ENCODE measurements at places on chromosomes 4 and X. TPM values are rescaled to one million over a fixed set of nuclear protein-coding genes. Genes with fewer than 3 reads are reported as not detected.

GRCh38 chrX:39214387-39215126 is 413.3 kb downstream of the MID1IP1 start:
- no peak for DNase-seq

GRCh38 chrX:123337886-123338639 is 154.0 kb downstream of the GRIA3 start:
- no peak for DNase-seq

DNA sequence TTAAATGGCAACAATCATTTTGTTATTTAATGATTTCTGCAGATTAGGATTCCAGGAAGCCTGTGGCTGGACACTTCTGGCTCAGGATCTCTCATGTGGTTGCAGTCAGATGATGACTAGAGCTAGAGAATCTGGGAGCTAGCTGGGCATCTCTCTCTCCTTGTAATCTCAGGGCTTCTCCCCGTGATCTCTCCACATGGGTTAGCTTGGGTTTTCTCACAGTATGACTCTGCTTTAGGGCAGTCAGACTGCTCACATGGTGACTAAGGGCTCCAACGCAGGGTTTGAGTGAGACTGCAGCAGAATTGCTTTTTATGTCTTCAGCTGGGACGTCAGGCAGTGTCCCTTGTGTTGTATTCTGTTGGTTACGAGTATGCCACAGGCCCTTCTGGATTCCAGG is 361.4 kb downstream of the CBLL2 start:
- no peak for DNase-seq

DNA sequence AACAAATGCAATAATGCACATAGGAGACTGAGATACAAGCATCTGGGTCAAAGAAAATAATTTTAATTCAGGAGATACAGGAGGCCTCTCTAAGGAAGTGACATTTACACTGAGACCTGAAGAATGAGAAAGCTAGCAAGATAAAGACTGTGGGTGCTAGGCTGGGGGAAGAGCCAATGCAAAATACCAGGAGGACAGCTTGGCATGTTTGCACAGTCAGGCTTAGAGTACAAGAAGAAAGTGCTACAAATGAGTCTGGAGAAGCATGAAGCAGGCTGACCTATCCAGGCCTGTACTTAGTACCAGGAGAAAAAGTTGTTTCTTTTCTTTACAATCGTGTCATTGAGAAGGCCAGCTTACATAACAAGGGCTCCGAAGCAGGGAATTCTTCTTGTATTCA is 56.9 kb downstream of the GABRB1 start:
- no peak for DNase-seq

The GAGE2A gene
- total RNA-seq, result not detected

The DCAF4L1 gene
- total RNA-seq, result 0.35 TPM
